ENCODE measurements at places on chromosomes 13 and 19.

DNA sequence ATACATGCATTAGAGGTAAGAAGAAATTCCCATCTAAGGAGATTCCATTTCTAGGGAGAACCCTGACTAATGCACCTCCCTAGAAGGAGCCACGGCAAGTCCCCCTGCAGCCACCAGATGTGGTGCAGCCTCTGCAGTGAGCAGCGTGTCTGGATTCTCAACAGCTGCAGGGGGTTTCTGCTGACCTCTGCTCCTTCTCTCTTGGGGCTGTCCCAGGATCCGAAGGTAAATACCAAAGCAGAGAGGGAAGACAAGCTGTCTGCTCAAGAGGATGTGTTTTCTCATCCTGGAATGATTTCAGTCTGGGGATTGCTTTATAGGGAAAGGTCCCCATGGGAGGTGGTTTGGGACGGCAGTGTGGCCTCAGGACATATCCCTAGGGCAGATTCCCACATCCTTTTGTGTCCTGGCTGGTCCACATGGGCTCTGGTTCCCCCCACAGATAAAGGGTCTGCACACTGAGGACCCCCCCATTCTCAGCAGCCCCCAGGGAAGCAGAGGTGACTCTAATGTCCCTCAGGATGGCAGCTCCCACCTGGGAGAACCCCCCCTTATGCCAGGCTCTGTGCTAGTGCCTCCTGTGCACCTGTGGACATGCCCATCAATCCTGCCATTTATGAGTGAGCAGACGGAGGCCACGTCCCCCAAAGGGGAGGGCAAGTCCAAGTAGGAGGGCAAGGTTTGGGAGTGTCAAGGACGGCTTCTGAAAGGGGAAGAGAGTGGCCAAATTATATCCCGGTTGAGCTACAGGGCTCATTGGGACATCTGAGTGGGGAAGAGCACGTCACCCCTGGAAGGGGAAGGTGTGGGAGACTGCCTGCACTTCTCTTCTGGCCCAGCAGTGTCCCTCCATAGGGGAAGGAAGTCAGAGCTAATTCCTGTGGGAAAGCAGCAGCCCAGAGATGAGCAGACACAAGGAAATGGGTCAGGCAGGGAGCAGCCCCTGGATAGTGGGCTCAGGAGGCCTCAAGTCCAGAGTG, 10.2 kb upstream of the OR10H5 start:
- no peak for DNase-seq

DNA sequence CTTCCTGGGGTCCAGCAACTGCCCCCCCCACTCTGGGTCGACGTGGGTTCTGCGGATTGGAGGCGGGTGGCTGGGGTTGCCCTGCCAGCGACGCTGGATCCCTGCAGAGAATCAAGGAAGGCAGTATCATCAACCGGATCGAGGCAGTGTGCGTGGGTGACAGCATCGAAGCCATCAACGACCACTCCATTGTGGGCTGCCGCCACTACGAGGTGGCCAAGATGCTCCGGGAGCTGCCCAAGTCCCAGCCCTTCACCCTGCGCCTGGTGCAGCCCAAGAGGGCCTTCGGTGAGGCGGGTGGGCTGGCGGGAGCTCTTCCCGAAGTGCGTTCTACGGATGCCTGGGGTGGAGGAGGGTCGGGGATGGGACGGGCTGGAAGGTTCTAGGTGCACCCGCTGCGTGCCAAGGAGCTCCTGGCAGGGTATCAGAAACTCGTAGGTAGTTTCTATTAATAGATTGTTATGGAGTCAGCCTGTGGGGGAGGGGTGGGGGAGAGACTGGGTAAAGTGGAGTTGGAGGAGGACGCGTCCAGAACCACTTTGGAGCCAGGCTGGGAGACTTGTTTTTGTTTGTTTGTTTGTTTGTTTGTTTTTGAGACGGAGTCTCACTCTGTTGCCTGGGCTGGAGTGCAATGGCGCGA, 1.5 kb downstream of the GIPC3 start:
- no peak for DNase-seq

DNA sequence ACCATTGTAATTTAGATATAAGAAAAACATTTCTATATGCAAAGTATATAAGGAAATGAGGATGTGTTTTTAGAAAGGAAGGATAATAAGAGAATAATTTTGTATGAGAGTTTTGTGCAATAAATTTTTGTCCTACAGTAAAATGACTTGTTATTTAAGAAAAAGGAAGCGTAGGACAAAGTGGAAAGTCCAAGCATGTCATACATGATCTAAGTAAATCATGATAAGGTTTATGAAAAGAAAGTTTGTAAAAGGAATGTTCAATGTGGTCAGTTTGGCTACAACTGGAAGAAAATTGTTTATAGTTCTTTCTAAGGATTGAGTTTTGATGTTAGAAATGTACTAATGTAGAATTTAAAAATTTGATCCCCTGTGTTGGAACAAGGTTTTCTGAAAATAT, 222.3 kb downstream of the KATNAL1 start:
- no peak for DNase-seq

DNA sequence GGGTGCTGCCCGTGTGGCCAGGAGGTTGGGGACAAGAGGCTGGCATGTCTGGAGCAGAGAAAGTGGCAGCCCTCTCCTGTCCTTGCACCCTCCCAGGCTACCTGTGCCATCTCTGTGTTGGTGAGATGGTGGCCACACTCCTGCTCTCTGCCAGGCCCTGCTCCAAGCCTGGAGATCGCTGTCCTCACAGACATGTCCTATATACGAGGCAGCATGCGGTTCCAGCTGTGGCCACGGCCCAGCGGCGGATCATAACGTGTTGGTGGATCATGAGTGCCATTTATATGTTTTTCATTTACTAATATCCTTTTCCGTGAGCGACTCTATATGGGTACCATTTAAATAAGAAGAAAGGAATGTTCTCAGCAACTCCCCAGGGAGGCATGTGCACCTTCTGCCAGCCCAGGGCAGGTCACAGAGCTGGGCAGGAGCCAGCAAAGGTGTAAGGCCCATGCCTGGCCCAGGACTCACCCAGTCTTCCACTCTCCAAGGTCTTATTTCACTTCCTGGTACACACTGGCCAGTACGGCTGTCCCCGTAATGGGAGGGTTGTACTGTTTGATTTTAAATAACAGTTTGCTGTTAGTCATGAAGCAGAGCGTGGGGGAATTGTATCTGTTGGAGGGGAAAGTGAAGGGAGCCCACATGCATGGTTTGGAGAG, 47.2 kb upstream of the LDLR start:
- no peak for DNase-seq

DNA sequence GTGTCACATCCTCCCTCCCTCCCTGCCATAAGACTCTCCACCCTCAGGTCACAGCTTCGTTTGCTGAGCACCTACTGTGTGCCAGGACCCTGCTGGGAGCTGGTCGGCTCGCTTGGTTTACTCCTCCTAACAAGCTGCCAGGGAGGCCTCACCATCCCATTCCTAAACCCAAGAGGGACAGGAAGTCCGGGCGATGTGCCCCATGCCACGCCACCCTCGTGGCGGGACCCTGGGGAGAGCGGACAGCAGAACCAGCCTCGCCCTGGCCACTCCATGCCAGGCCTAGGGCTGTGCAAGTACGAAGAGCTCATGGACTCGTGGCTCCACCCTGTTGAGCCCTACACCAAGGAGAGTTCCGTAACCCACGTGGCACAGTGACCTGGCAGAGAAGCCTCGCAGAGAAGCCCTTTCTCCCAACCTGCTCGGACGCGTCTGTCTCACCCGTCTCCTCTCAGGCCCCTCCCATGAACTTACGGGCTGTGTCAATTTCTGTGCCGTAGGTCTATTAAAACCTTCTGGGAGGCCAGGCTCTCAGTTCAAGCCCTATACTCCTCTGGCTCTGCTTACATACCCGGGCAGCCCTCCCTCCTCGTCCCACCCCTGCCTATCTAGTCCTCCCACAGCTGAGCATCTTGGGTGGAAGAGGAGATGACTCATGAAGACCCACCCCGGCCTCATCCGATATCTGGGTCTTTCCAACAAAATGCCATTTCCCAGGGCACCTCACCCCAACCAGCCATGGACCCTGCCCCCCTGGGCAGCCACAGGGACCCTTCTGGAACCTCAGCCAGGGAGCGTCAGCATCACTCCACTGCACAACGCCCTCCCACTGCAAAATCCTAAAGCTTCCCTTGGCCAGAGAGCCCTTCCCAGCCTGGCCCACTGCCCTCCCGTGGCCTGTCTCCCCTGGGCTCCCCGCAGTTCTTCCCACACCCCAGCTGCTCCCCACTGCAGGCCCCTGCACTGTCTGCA, 2.6 kb downstream of the UBXN6 start:
- DNase-seq, result peak; percentile 95

- DNase-seq, result no peak
These were observed 15.1 kb downstream of the DEDD2 start for GRCh38 chr19:42202290-42202880.
